ENCODE measurements at places on chromosomes 2 and 18.

DNA sequence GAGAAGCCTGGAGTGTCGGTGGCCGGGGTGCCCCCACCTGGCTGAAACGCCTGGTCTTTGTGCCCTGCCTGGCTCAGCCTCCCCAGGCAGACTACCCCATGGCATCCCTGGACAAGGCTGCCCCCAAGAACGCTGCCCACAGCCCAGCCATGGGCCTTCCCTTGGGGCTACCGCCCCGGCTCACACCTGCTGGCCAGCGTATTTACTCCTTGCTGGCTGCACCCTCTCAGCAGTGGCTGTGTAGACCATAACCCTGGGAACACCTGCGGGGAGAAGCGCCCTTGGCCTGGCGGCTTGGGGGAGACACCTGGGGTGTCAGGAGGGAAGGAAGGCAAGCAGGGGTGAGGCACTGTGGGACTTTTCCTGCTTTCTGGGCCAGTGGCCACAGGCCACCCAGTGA is 17.3 kb downstream of the CAPN10 start:
- DNase-seq, result no peak

GRCh38 chr2:18299423-18300212 is 260.8 kb downstream of the RDH14 start:
- no peak for DNase-seq

DNA sequence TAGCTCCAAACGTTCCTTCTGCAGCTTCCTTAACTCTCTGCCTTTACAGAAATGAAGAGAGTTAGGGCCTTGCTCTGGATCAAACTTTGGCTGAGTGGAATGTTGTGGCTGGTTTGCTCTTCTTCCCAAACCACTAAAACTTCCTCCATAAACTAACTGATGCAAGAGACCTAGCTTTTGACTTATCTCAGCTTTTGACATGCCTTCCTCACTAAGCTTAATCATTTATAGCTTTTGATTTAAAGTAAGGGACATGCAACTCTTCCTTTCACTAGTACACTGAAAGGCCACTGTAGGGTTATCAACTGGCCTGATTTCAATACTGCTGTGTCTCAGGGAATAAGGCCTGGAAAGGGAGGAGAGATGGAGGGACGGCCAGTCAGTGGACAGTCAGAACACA is 8.3 kb downstream of the PXDN start:
- no peak for DNase-seq

GRCh38 chr2:24399434-24400206 is 39.3 kb upstream of the ITSN2 start:
- no peak for DNase-seq

- DNase-seq, result no peak
Observed at GRCh38 chr2:169619946-169620345, 35.8 kb downstream of the PPIG start.

DNA sequence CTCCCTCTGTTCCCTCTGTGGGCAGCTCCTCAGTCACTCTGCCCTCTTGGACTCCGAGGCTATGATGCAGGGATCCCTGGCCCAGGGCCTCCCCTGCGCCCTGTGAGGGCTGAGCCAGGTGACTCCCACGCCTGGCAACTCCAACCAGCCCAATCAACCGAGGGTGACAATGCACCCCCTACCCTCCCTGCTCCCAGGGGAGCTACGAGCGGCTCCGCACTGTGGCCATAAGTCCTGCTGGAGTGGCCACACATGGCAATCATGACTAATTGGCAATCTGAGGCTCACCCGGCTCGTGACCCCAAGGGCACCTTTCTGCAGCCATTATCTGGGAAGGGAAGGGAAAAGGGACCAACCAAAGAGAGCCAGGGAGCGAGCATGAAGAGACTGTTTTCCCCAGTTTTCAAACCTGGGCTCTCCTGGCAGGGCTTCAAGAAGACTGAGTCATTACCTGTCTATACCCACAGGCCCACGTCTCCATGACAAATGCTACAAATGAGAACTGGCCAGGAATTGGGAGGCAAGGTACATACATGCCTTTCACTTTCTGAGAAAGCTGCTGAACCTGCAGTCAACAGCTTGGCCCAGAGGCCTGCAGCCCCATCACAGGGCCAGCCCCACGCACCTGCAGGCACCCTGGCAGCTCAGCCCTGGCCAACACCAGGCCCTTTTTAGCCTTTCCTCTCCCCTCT is 45.1 kb downstream of the RPL31 start:
- no peak for DNase-seq

DNA sequence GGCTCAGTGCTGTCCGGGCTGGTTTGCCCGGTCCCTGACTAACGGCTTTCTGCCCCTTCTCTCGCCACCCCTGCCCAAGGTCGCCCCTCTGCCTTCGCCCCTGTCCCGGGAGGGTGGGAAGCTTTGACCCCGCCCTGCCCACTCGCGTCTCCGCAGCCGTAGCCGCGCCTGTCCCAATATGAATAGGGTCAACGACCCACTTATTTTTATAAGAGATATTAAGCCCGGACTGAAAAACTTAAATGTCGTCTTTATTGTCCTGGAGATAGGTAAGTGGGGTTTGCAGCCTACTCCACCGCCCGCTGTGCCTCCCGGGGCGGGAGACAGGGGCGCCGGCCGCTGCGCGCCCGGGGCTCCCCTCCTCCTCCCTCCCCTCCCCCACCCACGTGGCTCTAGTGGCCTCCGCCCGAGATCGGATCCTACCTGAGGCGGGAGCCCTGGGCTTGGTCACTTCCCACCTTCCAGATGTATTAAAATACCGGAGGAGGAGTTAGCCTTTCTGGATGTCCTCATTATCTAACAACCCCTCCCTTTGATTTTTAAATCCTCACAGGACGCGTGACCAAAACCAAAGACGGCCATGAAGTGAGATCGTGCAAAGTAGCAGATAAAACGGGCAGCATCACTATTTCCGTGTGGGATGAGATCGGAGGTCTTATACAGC is 633 bp downstream of the NABP1 start:
- DNase-seq, result peak; percentile 86

DNA sequence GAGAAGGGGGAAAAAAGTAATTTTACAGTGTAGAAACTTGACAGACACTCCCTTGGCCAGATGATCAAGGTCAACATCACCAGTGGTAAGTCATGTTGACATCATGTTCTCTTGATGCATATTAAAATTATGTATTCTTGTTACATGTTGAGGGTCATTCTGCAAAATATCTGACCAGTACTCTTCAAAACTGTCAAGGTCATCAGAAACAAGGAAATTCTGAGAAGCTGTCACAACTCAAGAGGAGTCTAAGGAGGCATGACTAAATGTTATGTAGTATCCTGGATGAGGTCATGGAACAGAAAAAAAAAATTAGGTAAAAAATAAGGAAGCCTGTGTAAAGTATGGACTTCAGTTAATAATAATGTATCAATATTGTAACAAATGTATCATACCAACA is 6.3 kb downstream of the SGPP2 start:
- peak; percentile 75 for DNase-seq

DNA sequence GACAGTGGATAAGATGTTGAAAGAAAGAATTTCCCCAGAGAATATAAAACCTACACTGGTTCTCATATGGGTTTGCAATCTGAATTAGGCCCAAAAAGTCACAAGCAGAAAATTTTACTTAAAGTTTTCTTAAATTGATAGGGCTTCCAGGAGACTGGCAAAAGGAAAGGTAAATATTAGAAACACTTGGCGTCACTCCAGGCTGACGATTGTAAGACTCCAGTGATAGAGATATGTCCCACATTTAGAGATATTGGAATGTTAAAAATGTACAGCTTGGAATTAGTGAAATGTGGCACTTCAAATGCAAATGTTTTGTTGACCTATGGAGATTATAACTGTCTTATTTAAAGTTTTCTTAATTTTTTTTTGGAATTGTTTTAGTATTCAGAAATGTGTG is 14.0 kb downstream of the YIPF4 start:
- no peak for DNase-seq

- DNase-seq, result no peak
Observed at GRCh38 chr18:36608107-36608506, 220.7 kb downstream of the TPGS2 start.

DNA sequence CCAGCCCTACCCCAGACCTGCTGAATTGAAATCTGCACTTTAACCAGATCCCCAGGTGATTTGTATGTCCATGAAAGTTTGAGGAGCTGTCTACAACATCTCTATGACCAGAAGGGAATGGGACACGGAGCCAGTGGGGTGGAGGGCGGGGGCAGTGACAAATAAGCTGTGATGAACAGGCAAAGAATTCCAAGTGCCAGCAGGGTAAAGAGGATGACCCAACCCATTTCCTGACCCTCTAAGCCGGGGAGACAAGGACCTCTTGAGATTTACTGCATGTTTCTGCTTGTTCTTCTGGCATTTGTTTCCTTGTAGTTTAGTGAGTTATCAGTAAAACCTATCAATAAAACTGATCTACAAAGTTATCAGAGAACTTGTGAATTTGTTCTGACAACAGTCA is 8.7 kb downstream of the TET3 start:
- DNase-seq, result no peak

DNA sequence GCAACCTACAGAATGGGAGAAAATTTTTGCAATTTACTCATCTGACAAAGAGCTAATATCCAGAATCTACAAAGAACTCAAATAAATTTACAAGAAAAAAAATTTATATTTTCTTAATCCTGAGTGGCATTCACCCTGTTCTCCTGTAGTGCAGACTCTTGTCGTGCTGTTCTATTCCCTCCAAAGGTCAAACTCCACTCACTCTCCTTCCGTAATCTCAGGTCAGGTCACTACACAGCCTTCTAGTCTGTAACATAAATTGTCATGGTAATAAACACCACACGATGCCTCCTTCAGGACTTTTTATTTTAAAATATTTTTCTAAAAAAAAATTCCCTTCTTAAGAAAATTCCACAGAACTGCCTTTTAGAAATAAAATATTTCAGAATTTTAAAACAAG is 417.9 kb upstream of the GCFC2 start:
- DNase-seq, result no peak

- DNase-seq, result no peak
Observed at GRCh38 chr2:223947711-223948205, 2.6 kb upstream of the WDFY1 start.

- no peak for DNase-seq
Observed at GRCh38 chr2:79713131-79713785, 200.4 kb downstream of the CTNNA2 start.

DNA sequence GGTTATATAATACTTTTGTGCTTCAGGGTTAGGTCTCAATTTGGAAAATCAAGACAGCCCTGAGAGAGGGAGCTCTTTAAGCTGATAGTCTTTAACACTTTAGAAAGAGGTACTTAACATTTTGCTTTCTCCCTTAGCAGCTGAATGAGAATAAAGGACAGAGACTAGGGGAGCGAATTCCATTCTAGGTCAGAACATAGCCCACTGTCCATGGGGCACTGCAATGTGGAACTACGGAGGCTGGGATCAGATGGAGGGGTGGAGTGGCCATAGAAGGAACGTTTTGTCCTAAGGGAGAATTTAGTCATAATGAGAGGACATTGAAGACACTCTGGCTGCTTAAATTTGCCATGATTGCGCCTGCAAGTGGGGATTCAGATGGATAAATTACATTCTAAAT is 794 bp downstream of the GKN2 start:
- DNase-seq, result no peak

- DNase-seq, result no peak
Observed at GRCh38 chr2:236264256-236264655, at the start of gene ASB18. TSS of gene ASB18 (minus strand) at chr2:236264406. CDS start at chr2:236264345, 61 bp downstream.

- DNase-seq, result no peak
Observed at GRCh38 chr2:75688196-75688595, 22.5 kb downstream of the GCFC2 start.

GRCh38 chr2:55948176-55948923 is 24.8 kb upstream of the EFEMP1 start:
- no peak for DNase-seq
